ENCODE measurements at places on chromosomes 4 and X.

GRCh38 chr4:36772154-36772516 lies 472.4 kb upstream of the NWD2 start:
- DNase-seq, result no peak

GRCh38 chrX:11908371-11908770 lies 150.3 kb downstream of the MSL3 start:
- DNase-seq, result no peak

DNA sequence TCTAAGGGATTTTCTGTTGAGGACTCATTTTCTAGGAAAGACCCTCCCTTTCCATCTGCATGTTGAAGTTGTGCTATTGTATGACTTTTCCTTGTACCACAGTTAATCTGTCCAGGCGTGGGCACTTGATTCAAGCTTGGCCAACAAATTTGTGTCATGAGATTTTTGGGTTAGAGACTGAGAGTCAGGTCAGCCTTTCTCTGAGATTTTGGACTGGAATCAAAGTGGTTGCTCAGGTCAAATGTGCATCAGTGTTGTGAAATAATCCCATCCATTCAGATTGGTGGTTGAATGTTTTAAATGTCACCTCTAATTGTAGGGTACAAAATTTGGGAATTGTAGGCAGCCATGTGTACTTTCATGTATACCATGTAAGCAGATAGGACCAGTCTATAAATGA lies 545.2 kb upstream of the IGFBP7 start:
- DNase-seq, result no peak

DNA sequence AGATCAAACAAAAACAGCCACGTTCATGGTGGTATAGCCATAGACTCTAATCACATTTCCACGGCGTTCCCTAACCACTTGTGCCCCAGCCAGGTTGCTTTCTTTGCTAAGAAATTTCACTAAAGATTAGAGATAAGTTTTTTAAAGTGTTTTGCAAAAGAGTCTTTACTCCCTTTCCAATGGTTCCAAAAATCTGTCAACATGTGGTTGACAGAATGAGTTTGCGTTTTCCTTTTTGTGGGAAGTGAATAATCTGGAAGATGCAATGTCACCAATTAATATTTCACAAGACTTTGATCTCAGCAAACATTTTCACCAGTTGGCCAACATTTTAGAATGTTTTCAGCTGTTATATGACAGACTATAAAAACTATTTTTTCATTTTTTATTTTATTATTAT lies 35.3 kb downstream of the CXCL1 start:
- no peak for DNase-seq

GRCh38 chr4:119103263-119103662 lies 32.4 kb upstream of the MYOZ2 start:
- DNase-seq, result peak; percentile 88

- DNase-seq, result no peak
Observed at GRCh38 chr4:48445704-48446103, 37.4 kb upstream of the SLC10A4 start.

- DNase-seq, result no peak
Observed at GRCh38 chr4:113815826-113816225, 54.3 kb upstream of the CAMK2D start.

GRCh38 chr4:15482842-15483241 lies 13.2 kb downstream of the CC2D2A start:
- no peak for DNase-seq

GRCh38 chrX:153380691-153381090 lies 20.5 kb downstream of the PNMA6E start:
- DNase-seq, result no peak

- DNase-seq, result no peak
Observed at GRCh38 chr4:10619220-10619619, 65.3 kb downstream of the CLNK start.
